ENCODE measurements at places on chromosomes 4 and X.

GRCh38 chr4:176270669-176271068, 1.6 kb upstream of the ASB5 start:
- no peak for DNase-seq

- DNase-seq, result no peak
Observed at GRCh38 chr4:123599061-123599919, 202.7 kb downstream of the SPRY1 start.

- DNase-seq, result no peak
Observed at GRCh38 chr4:137994853-137995252, 247.3 kb downstream of the SLC7A11 start.

DNA sequence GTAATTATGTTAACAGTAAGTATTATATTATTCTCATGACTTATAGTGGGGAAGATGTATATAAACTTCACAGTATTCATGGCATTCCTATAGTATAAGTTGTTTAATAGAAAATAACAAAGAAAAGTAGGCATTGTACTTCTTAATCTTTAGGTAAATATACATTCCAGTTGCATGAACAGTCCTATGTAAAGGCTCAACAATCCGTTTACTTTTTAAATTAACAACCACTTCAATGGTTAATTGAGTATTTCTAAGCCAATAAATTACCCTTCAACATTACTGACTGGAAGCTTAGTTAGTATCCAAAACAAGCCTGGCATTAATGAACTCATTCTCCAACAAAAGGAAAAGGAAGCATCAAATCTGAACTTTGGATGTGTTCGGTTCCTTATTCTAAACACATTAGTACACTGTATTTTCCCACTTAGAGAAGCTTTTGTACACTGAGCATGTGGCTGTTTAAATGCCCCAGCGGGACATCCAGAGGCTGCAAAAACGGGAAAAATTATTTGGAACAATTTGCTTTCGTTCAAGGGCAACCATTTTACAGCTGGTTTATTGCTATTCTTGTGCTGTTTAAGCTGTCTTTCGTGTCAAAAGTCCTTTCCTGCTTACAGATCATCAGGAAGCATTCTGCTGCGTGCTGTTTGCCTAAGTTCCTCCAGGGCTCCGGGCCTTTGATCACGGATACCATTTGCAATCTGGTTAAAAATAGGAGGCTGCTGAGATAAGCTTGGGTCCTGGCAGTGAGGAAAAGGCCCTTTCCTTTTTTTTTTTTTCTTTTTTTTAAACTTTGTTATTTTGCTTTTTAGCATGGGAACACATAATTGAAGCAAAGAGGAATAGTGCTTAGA, 460.3 kb downstream of the SPRY1 start:
- DNase-seq, result no peak

- DNase-seq, result no peak
Observed at GRCh38 chr4:153223930-153224329, 19.7 kb downstream of the TRIM2 start.

- no peak for DNase-seq
Observed at GRCh38 chr4:151173871-151174270, 74.4 kb downstream of the RPS3A start.

DNA sequence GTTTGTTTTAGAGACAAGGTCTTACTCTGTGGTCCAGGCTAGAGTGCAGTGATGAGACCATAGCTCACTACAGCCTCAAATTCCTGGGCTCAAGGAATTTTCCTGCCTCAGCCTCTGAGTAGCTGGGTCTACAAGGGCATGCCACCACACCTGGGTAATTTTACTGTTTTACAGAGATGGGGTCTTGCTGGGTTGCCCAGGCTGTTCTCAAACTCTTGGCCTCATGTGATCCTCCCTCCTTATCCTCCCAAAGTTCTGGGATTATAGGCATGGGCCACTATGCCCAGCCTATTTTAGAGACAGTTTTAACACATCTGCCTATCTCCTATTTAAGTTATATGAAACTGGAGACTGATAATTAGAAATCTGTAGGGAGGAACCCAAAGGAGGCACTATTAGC, 53.8 kb downstream of the SPRY1 start:
- DNase-seq, result no peak

DNA sequence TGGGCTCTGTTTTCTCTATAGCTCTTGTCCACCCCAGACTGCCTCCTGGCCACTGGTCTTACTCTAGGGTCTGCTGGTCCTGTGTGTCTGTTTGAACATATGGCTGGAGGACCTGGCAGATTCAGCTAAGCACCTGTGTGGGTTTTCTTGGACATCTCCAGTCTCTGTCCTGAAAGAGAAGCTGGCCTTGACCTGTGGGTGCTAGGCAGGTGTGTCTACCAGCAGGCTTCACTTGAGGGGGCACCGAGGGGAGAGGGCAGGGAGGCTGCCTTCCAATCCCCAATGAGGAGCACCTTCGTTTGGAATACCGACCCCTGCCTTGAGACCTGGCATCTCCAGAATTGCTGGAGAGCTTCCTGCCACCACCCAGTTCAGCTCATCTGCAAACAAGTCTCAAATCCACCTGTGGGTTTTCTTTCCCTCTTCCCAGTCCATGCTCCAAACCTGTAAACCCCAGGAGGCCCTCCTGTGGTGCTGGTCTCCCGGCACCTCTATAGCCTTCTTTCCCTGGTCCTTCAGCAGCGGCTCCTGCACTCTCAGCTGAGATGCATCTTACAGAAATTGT, 45.2 kb downstream of the HTRA3 start:
- DNase-seq, result no peak

DNA sequence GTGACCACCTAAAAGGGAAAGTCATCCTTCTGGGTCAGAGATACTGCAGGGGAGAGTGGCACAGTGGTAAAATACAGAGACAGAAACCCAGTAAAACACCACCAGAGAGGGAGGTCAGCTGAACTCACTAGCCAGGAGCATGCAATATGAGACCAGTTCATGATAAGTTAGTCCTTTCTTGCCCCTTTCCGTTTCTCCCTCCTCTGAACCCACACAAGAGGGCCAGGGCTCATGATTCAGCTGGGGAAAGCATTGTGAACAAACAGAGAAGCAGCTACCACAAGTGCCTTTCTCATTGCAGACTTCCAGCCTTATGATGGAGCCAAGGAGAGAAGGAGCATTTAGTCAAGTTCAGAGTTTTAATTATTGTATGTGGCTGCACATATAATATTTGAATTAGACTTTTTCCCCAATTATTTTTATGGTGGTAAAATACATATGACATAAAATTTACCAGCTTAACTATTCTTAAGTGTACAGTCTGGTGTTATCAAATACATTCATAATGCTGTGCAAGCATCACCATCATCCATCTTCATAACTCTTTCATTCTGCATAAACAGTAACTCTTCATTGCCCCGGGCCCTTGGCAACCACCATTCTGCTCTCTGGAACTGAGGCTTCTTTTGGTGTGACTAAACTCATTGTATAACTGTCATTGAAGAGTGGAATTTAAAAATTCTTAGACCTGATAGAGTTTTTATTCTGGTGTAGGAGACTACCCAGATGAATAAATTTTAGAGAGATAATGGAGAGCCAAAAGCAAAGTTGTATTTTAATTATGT, 114.6 kb downstream of the DDIT4L start:
- DNase-seq, result no peak

DNA sequence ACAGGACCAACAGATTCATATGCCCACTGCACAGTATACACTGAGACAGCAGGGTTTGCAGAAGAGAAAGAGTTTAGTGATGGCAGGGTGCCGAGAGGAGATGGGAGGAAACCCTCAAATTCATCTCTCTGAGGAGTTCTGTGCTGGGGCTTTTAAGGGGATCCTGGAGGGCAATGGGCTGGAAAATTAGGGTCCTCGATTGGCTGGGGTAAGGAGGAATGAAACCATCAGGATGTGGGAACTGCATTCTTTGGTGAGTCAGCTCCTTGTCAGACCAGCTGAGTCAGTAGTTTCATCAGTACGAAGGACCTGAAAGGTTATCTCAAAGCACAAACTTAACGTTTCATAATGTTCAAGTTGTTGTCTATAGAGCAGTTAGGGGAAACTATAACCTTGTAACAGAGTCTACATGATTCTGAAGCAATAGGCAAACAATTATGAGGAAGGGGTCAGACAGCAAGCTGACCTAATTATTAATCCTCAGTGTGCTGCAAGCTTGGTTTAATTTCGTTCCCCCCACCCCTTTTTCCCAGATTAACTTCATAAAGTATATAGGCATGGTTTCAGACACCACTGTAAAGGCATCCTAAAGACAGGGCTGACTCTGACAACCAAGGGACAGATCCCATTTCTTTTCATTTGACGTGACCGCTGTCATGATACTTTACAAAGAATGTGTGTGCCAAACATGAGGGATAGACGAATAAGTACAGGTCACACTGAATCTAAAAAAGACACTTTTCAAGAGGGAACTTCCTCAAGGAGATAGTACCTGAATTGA, 1.5 kb upstream of the MSMO1 start:
- no peak for DNase-seq

DNA sequence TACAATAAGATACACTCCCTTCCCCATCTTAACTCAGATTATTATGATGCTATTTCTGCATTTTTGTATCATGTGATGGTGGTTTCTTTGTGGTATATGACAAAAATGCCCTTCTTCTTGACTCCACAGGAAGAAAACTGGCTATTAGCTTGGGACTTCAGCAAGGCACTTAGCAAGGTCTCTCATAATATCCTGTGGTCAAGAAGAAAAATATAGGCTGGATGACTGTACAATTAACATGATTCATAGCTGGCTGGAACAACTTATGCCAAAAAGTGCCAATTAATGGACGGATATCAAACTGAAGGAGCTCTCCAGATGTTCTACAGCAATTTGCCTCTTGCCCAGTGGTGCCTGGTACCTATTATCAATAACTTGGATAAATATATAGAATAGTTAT, 2.3 kb upstream of the MID1IP1 start:
- DNase-seq, result no peak

DNA sequence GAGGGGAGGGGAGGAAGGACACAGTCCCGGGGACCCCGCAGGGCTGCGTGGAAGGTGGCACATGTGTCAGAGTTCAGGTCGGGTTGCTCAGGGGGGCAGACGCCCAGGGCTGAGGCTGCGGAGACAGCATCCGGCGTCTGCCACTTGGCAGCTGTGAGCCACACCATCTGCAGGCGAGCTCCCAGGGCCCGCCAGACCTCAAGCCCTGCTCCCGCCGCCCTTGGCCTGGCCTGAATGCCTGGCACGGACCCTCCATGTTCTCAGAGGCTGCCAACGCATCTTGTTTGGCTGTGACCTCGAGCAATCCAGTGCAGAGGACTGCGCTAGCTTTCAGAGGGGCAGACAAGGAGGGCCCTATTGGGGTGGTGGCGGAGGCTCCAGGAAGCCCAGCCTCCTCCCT, 5.1 kb downstream of the BGN start:
- DNase-seq, result no peak

- DNase-seq, result no peak
Observed at GRCh38 chrX:107571296-107571998, 56.9 kb upstream of the PRPS1 start.

DNA sequence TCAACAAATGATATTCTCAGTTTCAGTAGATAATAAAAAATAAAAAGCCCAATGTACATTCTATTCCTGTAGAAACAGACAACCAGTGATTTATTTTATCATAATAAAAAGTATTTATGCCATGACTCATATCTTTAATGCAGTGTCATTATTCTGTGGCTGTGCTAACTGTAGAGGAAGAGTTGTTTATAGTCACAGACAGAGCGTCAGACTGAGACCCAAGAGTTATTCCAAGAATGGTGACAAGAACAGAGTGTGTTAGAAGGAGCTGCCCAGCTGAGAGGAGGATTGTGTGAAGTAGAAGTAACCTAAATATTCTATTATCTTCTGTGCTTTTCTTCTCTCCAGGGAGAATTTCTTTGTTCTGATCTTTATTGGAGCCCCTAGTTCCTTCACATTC, 210.7 kb downstream of the PPP1R2C start:
- no peak for DNase-seq

DNA sequence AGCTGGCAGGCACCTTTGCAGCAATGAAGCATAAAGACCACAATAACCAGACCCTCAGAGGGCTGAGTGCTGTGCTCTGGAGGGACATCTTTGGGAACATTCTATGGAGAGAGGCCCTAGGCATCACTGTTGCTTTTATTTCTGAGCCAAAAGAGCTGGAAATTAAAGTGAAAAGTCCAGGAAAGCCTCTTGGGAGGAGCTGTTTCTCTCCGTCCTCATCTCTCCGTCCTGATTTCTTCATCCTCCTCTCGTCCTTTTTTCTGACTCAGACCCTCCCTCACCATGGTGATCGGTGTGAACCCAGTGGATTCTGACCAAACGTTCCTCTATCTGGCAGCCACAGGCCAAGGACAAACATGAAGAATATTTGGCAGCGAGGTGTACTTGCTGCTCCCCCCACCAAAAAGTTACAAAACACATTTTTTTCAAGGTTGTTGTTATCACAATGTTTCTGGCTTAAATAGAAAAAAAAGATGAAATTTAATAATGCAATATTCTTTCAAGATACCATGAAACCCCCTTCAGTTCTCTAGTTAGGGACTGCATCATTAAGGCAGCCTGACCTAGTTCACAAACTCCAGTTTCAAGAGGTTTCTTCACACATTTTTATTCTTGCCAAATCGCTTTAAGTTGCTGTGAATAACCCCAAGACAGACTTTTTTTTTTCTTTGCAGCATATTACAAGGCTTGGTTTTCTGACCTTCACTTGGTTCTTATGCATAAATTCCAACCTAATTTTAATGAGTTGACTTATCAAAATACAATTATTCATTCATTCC, 80.2 kb downstream of the SCD5 start:
- DNase-seq, result no peak

GRCh38 chrX:68830419-68831404, 1.9 kb downstream of the EFNB1 start:
- no peak for DNase-seq

- DNase-seq, result no peak
Observed at GRCh38 chr4:14580061-14580460, 422.2 kb upstream of the CPEB2 start.

DNA sequence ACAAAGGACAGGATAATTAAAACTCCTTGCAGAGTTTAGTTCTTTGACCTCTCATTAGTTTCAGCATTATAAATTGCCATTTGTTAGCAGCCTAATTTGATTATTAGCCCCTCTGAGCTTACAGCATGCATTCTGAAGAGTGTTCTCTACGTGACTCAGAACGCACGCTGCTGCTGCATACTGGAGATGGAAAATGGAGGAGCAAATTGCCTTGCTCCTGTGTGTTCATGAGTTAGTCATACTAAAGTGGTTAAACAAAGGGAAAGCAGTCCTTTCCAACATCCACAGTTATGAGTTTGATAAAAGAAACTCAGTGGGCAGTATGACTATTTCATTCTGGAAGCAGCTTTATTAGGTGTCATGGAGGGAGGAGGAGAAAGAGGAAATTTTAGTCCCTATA, 922.5 kb downstream of the RPA4 start:
- no peak for DNase-seq

DNA sequence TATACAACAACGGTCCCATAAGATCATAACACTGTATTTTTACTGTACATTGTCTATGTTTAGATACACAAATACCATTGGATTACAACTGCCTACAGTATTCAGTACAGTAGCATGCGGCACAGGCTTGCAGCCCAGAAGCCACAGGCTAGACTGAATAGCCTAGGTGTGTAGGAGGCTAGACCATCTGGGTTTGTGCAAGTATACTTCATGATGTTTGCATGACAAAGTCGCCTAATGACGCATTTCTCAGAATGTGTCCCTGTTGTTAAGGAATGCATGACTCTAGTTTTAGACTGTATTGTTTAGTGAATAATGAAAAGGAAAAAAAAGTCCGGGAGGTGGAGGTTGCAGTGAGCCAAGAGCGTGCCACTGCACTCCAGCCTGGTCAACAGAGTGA, 56.5 kb upstream of the C4orf50 start:
- no peak for DNase-seq
